Stimulated activated CD8-positive, alpha-beta memory T cell treated with anti-CD3 and anti-CD28 coated beads, Interleukin-12 subunit alpha, Interleukin-12 subunit beta, amount 100 ng/mL, for 1 hour (primary cell): ENCODE measurements at places on chromosomes 3 and 15.
A peak's percentile ranks its signal among the peaks of the same experiment; 100 is the strongest.

DNA sequence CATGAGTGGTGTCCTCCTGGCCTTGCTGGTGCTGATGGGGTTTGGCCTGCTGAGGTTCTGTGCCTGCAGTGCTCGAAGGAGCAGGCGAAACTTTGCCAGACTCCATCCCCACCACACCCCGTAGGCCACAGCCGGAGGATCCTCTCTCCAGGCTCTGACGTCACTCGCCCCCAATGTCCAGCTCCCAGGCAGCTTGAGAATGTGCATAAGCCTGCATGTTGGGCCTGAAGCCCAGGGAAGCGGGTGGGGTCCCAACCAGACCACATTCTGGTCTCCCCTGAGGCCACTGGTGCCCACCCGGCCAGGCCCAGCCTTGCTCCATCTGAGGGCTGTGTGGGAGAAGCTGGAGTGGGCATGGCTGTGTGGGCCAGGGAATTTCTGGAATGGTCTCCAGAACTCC lies 109.8 kb downstream of the ASB7 start:
- no peak for DNase-seq

DNA sequence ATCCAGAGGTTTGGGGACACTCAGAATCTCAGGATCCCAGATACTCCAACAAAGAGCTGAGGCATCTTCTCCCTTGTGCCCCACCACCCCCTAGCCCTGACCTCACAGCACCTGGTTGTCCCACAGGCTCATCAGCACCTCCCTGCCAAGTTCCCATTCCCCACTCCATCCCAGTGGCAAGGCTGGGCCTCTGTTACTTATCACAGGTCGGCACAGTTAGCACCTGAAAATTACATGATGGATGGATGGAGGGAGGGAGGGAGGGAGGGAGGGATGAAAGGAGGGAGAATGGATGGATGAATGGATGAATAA lies 12.8 kb downstream of the MYL3 start:
- DNase-seq: no peak

DNA sequence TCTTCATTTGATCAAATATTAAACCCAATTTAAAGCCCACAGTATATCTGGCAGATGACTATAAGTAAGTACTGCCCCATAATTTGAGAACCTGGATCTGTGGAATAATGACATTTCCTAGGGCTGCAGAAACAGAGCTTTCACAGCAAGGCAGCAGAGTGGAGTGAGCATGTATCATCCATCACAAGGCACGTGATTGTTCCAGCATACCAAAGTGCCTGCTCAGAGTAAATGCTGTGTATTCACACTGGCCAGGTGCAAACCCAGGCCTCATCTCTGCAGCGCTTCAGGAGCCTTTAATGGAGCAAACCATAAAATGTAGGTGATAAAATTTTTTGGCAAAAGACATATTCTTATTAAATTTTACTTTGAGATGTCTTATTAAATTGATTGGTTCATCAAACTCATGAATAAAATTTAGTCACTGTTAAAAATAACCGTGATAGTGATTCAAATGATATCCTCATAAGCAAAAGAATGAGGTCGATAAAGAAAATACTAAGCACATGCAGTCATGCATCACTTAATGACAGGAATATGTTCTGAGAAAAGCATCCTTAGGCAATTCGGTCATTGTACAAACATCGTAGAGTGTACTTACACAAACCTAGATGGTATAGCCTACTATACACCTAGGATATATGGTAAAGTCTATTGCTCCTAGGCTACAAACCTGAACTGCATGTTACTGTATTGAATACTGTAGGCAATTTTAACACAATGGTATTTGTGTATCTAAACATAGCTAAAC lies 99.3 kb upstream of the SLC24A5 start:
- DNase-seq: no peak

- peak; percentile 76 for DNase-seq
Observed at GRCh38 chr15:75903331-75904239, at the start of gene FBXO22. TSS of gene FBXO22 (plus strand) at chr15:75903878. CDS start at chr15:75903964, 86 bp downstream.

DNA sequence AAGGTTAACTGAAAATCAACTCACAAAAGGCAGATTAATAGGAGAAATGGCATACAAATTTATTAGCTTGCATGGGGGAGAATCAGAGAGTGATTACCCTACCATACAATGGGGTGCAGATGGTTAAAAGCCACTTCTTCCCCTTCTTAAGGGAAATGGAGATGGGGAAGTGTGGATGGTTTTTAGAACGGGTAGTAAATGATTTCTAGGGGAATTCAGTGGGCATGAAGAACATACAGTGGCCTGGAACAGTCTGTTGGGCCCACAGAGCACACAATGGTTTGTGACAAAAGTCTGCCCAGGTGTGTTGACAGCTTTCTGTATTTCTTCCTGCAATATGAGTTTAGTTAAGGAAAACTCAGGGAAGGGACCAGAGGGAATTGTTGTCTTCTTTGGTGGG lies 61.0 kb downstream of the C3orf80 start:
- no peak for DNase-seq

GRCh38 chr15:34944936-34945335 lies 24.6 kb downstream of the AQR start:
- DNase-seq: no peak

- no peak for DNase-seq
Observed at GRCh38 chr15:34362047-34362773, 4.8 kb downstream of the LPCAT4 start.

GRCh38 chr3:157693762-157694161 lies 190.5 kb upstream of the VEPH1 start:
- DNase-seq: no peak

DNA sequence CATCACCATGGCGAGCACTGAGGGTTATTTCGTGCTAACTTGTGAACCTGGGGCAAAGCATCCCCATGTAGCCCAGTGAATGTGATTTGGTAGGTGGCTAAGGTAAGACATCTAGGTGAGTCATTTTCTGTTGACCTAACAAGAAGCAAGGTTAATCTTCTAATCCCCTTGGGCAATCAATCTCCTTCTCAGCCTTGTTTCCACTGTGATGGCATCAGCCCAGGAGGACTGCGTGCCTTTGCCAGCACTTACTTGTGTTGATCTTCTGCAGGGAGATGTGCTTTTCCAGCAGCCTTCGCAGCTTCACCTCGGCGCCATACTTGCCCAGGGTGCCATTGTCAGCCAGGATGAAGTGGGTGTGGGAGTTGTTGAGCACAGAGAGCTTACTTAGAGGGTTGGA lies 35.7 kb downstream of the TRPM1 start:
- no peak for DNase-seq

DNA sequence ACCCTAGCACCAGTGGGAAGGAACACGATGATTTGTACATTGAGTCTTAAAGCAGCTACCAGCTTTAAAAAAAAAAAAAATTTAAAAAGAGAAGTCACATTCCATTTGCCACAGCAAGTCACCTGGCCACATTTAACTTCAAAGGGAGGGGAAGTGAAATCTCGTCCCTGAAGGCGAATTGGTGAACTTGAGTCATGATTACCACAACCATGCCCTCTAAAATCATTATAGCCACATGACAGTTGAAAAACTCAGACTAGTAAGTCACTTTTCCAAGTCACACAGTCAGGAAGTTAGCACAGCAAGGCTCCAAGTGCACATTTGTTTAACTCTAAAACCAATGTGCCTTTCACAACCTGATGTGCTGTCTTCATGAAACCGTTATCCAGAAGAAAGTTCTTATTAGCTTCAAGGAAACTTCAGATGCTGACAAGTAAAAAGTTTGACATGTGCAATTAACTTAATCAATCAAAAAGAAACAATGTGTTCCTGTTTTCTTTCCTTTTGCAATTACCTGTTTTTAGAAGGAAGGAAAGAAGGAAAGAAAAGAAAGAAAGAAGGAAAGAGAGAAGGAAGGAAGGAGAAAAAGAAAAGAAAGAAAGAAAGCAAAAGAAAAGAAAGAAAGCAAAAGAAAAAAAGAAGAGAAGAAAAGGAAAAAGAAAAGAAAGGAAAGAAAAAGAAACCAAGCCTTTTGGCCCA lies 8.3 kb upstream of the THSD4 start:
- DNase-seq: no peak

GRCh38 chr3:192864941-192865340 lies 52.7 kb downstream of the MB21D2 start:
- no peak for DNase-seq

DNA sequence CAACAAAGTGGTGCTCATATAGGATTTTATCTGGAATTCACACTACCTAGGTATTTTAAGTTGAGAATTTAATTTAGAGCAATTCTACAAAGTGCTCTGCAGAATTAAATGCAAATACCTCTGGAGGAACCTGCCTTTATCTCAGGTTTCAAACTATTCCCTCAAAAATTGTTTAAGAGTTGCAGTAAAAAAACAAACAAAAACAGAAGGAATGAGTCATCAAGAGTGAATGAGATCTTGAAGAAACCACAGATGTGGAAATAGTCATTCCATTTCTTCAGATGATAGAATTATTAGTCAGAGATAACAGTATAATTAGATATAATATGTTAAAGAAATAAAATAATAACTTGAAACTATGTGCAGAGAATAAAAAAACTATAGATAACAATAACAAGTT lies 80.8 kb upstream of the SCN5A start:
- no peak for DNase-seq

DNA sequence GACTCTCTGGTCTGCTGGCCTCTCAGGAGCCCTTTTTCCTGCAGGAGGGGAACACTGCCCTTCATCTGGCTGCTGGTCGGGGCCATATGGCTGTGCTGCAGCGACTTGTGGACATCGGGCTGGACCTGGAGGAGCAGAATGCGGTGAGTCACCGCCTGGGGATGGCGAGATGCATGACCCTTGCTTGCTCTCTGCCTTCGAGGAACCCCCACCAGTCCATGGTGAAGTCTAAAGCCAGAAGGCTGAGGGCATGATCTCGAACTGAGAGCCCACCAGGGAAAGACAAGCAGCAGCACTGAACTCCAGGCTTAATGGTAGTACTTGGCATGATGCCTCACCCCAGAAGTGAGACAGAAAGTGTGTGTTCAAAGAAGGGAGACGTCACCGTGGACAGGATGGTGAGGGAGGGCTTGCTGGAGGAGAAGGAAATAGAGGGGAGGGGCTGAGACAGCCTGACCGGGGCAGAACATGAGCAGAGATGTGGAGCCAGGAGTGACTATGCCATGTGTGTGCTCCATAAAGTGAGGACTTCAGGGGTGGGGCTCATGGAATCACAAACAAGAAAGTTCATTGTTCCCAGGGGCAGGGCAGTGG lies 19.2 kb downstream of the ANKDD1A start:
- no peak for DNase-seq

- DNase-seq: no peak
Observed at GRCh38 chr15:34185666-34186065, 24.2 kb downstream of the KATNBL1 start.

- DNase-seq: no peak
Observed at GRCh38 chr3:171348121-171348520, 112.1 kb downstream of the TNIK start.

GRCh38 chr3:127217596-127218453 lies 24.9 kb downstream of the PRR23E start:
- no peak for DNase-seq

GRCh38 chr3:16064642-16065414 lies 109.7 kb upstream of the GALNT15 start:
- no peak for DNase-seq

GRCh38 chr3:114119776-114120175 lies 59.1 kb downstream of the DRD3 start:
- no peak for DNase-seq

DNA sequence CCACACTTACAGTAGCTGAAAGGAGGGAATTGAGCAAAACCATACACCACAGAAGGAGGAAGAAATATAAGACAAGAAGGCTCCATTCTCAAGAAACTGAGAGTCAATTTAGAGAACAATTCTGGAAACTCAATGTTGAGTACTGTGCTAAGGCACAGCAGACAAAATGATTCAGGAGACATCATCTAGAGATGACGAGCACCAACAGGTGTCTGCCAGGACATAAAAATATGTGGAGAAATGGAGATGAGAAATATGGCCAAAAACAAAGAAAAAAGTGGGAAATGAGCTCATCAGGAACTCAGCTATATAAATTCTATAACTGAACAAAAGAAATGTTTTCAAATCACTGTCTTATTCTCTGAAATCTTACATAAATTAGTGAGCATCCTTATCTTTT lies 343.7 kb downstream of the ERC2 start:
- DNase-seq: no peak

DNA sequence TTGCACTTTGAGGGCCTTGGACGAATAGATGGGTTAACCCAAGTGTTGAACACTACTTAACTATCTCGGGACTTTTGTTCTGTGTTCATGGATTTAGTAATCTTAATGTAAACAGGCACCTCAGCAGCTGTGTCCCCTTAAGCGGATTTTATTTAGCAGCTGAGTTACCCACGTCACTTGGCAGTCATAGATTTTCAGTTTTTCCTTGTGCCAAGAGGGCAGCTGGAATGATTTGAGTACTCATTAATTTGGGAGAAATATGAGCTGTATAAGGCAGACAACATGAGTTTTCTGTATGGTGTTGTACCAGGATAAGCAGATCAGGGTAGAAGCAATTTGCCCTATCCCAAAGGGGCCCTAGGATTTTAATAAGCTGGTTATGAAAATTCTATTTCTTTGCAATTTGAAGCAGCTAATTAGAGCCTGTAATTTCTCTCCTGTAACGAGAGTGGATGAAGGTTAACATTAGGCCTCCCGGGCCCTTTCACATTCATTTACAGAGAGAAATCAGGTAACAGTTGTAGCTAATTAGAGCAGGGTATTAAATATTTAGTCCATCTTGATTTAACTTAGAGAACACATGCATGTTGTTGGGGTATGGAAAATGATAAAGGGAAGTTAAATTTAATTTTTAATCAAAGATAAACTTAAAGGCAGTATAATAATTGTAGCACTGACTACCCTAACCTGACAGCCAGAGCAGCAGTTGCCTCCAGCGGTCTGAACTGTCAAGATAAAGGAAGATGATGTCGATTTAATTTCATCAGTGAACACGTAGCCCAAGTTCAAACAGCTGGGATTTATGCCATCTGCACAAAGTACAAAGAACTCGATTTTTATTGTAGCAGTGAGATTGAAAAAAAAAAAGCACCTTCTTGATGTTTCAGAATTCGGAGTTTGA lies 194.5 kb downstream of the LRTM1 start:
- no peak for DNase-seq

DNA sequence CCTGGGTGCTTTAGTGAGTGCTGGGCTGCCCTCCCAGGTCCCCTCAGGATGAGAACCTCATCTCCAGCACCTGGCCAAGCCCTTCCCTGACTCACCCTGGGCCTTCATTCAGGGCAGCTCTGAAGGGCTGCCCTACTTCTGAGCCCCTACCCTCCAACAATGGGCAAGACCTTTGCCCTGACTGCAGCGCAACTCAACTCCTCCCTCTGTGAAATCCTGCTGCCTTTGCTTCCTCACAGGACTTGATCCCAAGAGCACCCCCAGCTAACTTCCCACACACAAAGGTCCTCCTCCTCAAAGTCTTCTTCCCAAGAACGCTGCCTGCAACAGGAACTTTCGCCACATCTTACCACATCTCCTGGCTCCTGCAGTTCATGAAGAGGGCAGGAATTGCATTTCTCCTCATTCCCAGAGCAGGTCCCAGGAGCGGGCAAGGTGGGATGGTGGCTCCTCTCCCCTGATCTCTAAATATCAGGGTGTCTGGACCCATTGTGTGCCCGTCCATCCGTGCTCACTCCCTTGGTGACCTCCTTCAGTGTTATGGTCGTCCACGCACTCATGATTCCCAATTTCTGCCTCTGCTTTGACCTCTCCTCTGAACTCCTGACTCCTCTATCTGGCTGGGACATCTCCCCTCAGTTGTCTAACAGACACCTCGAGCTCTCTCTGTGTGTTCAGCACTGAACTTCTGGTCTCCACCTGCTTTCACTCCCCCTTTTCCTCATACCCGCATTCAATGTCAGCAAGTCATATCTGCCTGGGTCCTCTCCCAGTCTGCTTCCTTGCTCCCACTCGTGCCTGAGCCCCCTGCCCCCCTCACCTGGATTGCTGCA lies 4.5 kb upstream of the SSUH2 start:
- DNase-seq: no peak

- no peak for DNase-seq
Observed at GRCh38 chr15:34642247-34642646, 58.8 kb upstream of the GOLGA8B start.
